NCI-H1092 (cell line): ENCODE measurements at places on chromosomes 12 and 14.

- no peak for DNase-seq
Observed at GRCh38 chr14:56891226-56891625, 80.9 kb upstream of the OTX2 start.

DNA sequence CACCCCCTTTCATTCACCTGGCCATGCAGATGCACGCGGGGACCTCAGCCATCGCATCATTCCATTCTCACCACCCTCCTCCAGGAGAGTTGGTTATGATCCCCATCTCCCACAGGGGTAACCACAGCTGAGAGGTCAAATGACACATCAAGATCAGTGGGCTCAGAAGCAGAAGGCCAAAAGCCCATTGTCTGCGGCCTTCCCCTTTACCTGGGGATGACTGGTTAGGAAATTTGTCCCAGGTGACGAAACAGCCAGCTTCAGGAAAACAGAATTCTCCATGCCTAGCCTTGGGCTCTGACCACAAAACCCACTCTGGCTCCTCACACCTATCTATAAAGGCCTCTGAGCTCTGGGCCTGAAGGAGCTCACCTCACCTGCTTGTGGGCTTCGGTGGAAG is 36.1 kb downstream of the ZFP36L1 start:
- no peak for DNase-seq

GRCh38 chr14:90554341-90554740 is 157.5 kb downstream of the CALM1 start:
- DNase-seq: peak; percentile 67

- no peak for DNase-seq
Observed at GRCh38 chr14:33127531-33127930, 188.9 kb downstream of the NPAS3 start.
